ENCODE measurements at places on chromosomes 7 and 10. TPM values are rescaled to one million over a fixed set of nuclear protein-coding genes. Genes with fewer than 3 reads are reported as not detected.

- no peaks in the 10 kb centered on the region for H3K27me3 ChIP-seq
- peaks cover 3% of the 10 kb centered on the region for H3K36me3 ChIP-seq
- H3K4me1 ChIP-seq = no peaks in the 10 kb centered on the region
- H3K27ac ChIP-seq = no peak overlapping the region
- DNase-seq = no peak
Observed at GRCh38 chr10:129715805-129716204, 248.3 kb downstream of the EBF3 start.

NPFFR1 gene
- total RNA-seq = not detected

DNA sequence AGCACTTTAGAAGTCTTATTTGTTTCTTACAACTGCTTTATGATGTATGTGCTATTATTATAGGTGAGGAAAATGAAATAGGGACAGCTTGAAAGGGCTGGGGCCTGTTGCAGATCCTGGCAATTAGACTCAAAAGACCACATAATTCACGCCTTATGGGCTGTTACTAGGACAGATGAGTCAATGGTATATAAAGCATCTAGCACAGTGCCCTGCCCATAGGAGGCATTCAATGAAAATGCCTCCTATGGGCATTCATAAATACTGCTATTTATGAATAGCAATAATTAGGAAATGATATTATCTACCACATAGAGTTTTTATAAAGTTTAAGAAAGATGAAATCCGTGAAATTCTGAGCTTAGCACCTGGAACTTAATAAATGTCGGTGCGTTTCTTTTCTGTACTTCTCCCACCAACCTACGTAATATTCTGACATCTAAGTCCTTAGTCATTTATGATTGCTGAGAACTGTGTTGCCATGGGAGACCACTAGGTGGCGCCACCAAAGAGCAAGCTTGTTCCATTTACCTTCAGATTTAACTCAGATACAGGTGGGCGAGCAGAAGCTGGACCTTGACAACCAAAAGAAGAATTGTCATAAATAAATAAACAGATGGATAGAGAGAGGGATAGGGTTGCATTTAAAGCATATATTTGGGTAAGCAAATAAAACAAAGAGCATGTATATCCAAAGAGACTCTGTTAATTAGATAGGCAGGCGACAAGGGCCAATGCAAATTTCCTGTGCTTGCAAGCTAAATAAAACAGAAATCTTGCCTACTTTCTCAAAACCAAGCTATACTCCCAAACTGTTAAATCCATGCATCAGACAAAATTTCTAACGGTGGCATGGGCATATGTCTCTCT lies 699.9 kb downstream of the INHBA start:
- H3K36me3 ChIP-seq = no peaks in the 10 kb centered on the region
- peak; percentile 51 for DNase-seq
- H3K4me1 ChIP-seq = no peaks in the 10 kb centered on the region
- no peak overlapping the region for H3K27ac ChIP-seq
- H3K27me3 ChIP-seq = no peaks in the 10 kb centered on the region

C10orf53 gene
- total RNA-seq = not detected

- no peak for DNase-seq
- H3K4me1 ChIP-seq = no peaks in the 10 kb centered on the region
- no peaks in the 10 kb centered on the region for H3K36me3 ChIP-seq
- no peak overlapping the region for H3K4me3 ChIP-seq
- H3K27me3 ChIP-seq = no peaks in the 10 kb centered on the region
- no peak overlapping the region for H3K27ac ChIP-seq
Observed at GRCh38 chr10:130709415-130709814, 573.2 kb downstream of the GLRX3 start.

DNA sequence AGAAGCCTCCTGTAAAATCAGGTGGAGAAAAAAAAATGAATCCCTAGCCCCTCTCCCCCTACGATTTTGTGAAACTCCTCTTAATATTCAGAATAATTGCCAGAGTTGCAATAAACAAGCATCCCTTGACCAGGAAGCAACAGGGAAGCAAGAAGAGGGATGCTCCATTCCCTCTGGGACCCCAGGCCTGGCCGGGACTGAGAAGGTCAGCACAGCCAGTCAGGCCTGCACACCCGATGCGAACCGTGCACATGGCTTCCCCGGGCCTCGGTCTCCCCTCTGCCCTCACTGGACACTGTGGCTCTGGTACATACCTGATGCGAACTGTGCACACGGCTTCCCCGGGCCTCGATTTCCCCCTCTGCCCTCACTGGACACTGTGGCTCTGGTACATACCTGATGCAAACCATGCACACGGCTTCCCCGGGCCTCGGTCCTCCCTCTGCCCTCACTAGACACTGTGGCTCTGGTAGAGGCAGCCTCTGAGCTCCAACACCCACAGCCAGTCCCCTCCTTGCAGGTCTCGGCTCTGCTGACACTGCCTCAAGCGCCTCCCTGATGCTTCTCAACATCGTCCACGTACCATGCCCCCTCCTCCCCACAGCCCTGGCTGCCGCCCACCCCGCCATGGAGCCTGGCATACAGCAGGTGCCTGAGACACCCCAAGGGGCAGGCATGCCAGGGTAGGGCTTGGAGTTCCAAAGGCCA lies 138.6 kb downstream of the DIP2C start:
- DNase-seq = no peak
- peaks cover 13% of the 10 kb centered on the region for H3K27me3 ChIP-seq
- no peak overlapping the region for H3K4me3 ChIP-seq
- H3K27ac ChIP-seq = no peak overlapping the region

EN2 gene
- total RNA-seq = not detected

SYT15 gene
- total RNA-seq = 1.0 TPM

GRCh38 chr10:79608505-79609375 lies 2.0 kb upstream of the SFTPA1 start:
- no peaks in the 10 kb centered on the region for H3K36me3 ChIP-seq
- DNase-seq = peak; percentile 68
- H3K27me3 ChIP-seq = peaks cover 3% of the 10 kb centered on the region
- no peak overlapping the region for H3K4me3 ChIP-seq

DNA sequence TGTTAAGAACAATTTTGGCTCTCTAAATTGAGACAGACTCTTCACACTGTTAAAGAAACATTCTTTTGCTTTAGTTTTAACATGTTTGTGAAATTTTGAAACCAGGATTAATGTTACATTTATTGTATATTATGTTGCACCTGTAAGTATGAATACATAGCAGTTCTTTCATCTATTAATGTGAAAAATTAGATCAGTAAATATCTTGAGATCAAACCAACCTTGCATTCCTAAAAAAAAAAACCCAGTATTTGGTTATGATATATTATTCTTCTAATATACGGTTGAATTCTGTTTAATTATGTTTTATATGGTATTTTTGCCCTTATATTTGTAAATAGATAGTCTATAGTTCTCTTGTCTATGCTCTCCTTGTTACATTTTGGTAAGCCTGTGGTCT lies 219.4 kb downstream of the BMPER start:
- no peaks in the 10 kb centered on the region for H3K4me1 ChIP-seq
- H3K4me3 ChIP-seq = no peak overlapping the region
- H3K27me3 ChIP-seq = no peaks in the 10 kb centered on the region
- no peak overlapping the region for H3K27ac ChIP-seq

- no peaks in the 10 kb centered on the region for H3K4me1 ChIP-seq
- H3K27ac ChIP-seq = no peak overlapping the region
- H3K27me3 ChIP-seq = peaks cover 24% of the 10 kb centered on the region
- no peak overlapping the region for H3K4me3 ChIP-seq
Observed at GRCh38 chr10:91707236-91707635, 74.4 kb upstream of the PPP1R3C start.

- H3K4me3 ChIP-seq = no peak overlapping the region
- H3K4me1 ChIP-seq = no peaks in the 10 kb centered on the region
- H3K27ac ChIP-seq = no peak overlapping the region
- DNase-seq = no peak
- peaks cover 33% of the 10 kb centered on the region for H3K27me3 ChIP-seq
Observed at GRCh38 chr10:30098629-30099028, 39.2 kb upstream of the JCAD start.

- peaks cover 13% of the 10 kb centered on the region for H3K27me3 ChIP-seq
- H3K4me1 ChIP-seq = peaks cover 10% of the 10 kb centered on the region
- no peak for DNase-seq
- no peak overlapping the region for H3K27ac ChIP-seq
Observed at GRCh38 chr7:94008537-94008936, 4.4 kb upstream of the BET1 start.

Data from activated CD8-positive, alpha-beta T cell treated with anti-CD3 and anti-CD28 coated beads, Interleukin-2, amount 10 ng/mL, durations not matched to agents 7 days and 5 days (primary cell).